Mesothelial cell of epicardium (in vitro differentiated cells): ENCODE measurements at places on chromosomes 6 and 20.
A peak's percentile ranks its signal among the peaks of the same experiment; 100 is the strongest.

- no peak for DNase-seq
These were observed 132.8 kb downstream of the EYA2 start for GRCh38 chr20:47027456-47027855.

- DNase-seq: no peak
These were observed 85.2 kb downstream of the SHLD1 start for GRCh38 chr20:5835321-5835821.

- no peak for DNase-seq
These were observed 602.5 kb upstream of the CDH4 start for GRCh38 chr20:60649541-60649940.

- DNase-seq: no peak
These were observed 8.2 kb downstream of the FRMD1 start for GRCh38 chr6:168070804-168071203.

DNA sequence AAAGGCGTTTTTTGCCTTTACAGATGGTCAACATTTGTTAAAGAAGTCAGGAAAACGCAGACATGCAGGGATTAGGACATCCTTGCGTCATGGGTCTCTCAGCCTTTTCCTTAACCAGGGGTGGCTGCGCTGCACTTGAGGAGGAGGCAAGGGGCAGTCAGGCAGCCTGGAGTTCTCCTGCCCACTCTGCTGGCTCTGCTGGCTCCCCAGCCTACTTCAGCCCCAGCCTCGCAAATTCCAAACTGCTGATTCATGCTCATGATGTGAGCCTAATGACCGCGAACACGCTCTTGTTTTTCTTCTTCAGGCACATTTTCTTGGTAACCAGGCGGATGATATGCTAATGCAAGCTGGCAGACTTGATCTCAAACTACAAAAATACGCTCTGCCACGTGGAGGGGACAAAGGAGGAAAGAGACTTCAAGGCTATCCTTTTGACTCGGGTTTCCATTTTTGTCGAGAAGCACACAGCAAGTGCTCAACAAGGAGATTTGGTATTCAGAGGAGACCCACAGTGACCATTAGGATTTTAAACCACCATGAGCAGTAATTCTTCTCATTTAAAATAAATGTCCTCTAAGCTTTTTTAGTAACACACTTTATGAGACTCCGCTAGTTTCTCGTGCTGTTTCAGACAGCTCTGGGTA lies 290.3 kb upstream of the STXBP5 start:
- DNase-seq: peak; percentile 47

DNA sequence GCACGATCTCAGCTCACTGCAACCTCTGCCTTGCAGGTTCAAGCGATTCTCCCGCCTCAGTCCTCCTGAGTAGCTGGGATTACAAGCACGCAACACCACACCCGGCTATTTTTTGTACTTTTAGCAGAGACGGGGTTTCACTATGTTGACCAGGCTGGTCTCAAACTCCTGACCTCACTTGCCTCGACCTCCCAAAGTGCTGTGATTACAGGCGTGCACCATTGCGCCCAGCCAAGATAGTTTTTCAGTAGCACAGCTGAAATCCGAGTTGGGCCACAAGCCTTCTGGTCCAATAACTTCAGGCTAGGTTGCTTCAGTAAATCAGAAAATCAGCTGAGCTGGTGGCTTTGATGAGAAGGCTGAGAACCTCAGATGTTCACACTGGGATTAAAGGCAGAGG lies 65.7 kb downstream of the TRAM2 start:
- no peak for DNase-seq

GRCh38 chr6:54817834-54818233 lies 28.7 kb upstream of the FAM83B start:
- DNase-seq: no peak

GRCh38 chr6:154358019-154358545 lies 1.5 kb upstream of the IPCEF1 start:
- DNase-seq: no peak

DNA sequence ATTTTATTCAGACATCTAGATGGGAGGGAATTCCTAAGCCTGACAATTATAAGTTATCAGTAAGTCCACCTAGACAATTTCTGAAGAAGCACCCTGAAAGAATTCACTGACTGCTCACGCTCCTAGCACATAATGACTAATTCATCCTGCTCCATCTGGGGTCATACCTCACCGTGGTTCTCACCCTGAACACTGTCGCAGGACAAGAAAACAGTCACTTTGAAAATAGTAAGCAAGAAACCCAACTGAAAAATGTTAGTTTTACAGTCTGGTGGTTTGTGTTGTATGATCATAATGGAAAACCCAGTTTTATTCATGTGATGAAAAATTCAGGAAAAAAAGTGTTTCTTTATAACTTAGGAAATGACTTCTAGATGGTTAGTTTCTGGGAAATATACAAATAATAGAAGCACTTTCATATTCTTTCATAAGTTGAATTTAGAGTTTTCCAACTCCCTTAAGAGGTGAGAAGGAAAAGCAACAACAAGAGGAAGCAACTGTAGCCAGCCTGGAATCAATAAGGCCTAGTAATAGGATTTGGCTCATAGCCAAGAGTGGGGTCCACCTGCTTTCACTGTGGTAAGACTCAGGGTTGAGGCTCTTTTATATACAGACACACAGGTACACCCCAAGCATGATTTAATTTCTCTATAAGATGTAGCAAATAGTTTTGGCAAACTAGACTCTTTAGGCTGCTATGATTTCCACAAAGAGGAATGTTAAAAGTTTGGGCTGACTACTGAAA lies 94.1 kb downstream of the HIVEP2 start:
- DNase-seq: no peak

DNA sequence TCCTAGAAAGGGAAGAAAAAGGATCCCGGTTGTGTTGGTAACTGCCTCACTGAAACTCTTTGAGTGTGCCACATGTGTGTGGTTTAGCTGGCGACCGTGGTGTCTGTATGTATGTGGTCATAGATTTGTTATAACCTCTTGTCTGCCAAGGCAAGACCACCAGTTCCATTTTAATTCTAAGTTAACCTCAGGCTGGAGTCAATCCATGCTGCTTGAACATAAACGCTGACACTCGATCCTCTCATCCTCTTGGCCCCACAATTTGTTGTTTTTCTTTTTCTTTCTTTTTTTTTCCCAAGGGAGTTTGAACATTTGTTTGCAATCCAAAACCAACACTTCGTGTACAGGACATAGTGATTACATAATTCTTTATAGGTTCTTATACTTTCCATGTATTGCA lies 318.9 kb upstream of the JAG1 start:
- DNase-seq: no peak

GRCh38 chr6:169912266-169913095 lies 161.1 kb downstream of the ERMARD start:
- DNase-seq: no peak

DNA sequence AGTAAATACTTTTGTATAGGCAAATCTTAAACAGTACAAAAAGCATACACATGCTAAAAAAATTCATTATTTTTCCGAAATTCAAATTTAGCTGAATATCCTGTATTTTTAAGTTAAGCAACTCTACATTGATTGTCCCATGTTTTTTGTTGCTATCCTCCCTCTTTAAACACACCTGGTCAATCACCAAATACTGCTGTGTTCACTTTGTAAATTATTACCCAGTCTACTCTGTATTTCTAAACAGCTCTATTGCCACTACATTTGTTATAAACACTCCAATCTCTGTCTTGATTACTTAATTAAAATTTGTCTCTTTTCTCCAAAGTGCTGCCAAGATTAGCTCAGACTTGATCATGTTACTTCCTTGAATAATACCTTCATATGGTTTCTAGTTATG lies 466.5 kb upstream of the GJE1 start:
- no peak for DNase-seq

DNA sequence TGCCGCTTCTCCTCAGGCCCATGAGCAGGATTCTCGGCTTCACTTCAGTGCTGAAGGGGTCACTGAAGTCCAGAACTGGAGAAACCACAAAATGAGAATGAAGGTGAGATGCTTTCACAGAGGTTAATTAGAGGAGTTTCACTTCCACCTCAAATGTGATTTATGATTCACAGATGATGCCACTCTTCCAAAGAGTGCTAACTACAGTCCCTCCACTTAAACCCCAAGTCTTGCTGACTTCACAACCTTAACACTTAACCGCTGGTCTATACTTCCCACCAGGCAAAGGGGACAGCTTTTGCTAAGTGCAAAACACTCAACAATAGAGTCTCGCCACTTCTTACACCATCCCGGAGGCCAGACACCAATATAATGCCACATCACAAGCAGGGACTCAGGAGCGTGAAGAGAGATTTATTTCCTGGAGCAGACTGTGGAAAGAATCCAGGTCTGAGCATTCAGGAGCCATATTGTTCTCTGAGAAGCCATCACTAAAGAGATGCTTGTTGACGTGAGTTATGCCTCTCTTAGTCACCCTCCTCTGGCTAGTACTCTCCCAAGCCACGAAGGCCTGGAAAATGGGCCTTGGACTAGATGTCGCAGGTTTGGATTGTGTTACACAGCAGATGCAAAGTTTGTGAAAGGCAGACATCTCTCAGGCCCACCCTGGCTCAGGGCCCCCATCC lies 24.4 kb downstream of the RRAGD start:
- DNase-seq: no peak

- DNase-seq: no peak
These were observed 708.8 kb upstream of the MAN1A1 start for GRCh38 chr6:120058410-120058809.

GRCh38 chr20:41668057-41668749 lies 50.0 kb upstream of the CHD6 start:
- no peak for DNase-seq

DNA sequence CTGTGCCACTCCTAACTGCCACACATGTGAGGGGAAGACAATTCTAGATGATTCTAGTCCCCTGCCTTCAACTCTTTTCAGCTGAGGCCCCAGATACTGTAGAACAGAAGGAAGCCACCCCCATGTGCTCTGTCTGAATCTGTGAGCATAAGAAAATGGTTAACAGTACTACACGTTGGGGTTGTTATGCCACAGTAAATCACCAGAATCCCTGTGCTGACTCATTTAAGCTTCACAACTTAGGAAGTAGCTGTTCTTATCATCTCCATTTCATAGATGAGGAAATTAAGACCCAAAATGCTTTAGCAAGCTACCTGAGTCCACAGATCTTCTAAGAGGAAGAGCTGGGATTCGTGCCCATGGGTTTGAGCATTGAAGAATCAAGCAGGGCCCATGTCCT lies 27.4 kb upstream of the SCRT2 start:
- no peak for DNase-seq

GRCh38 chr6:158737710-158738615 lies 81.2 kb downstream of the EZR start:
- no peak for DNase-seq

DNA sequence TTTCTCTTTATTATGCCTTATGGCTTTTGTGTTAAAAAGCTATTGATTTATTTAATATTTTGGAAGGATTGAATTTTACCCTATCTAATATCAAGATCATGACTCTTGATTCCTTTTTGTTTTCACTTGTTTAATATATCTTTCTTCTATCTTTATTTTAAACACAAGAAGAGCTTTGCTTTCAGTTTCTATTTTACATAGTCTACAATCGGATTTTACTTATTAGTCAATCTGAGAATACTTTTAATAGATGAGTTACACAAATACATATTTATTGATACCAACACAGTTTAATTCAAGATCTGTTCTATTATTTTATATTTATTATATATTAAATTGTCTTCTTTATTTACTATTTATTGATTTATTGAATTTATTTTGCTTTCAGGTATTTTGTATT lies 218.8 kb downstream of the ESR1 start:
- no peak for DNase-seq

- DNase-seq: peak; percentile 62
These were observed at the start of gene ARHGAP18 for GRCh38 chr6:129709769-129710449. ARHGAP18 (minus strand) TSS chr6:129710177; CDS start chr6:129710136, 41 bp downstream.

DNA sequence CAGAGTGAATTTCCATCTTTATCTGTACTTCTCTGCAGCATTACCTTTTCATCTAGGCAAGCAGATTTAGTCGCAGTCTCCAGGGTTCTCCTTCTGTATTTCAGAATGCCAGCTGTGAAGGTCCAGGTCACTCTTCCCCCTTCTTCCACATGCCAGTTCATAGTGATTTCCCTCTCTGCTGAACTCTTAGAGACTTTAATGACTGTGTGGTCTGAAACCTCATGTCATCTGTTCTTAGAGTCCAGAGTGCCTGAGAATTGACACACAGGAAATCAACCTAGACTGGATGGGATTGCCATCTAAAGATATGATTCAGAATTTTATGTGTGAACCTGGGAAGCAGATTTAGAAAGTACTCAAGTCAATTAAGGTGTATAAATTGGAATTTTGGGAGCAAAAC lies 248.1 kb downstream of the TPBG start:
- no peak for DNase-seq

- DNase-seq: no peak
These were observed 183.3 kb downstream of the BCKDHB start for GRCh38 chr6:80289727-80290126.

- no peak for DNase-seq
These were observed 71.7 kb upstream of the GTSF1L start for GRCh38 chr20:43798291-43799149.
